ENCODE measurements at places on chromosomes 3 and 15. TPM values are rescaled to one million over a fixed set of nuclear protein-coding genes. Genes with fewer than 3 reads are reported as not detected.
A peak's percentile ranks its signal among the peaks of the same experiment; 100 is the strongest.

DNA sequence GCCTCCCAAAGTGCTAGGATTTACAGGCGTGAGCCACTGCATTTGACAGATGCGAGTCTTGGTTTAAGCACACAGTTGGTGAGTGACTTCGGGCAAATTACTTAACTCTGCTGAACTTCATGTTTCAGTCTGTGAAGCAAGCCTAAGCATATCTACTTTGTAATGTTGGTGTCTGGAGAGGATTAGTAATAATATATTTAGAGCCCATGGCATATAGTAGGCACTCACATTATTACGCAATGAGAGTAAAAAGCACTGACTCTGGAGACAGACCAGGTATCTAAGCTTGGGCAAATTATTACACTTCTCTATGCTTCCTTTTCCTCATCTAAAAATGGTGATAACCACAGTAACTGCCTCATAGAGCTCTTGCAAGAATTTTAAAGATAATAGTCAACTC, 208.7 kb upstream of the P2RY1 start:
- no peak for DNase-seq

- no peak for DNase-seq
These were observed 279.8 kb downstream of the RORA start for GRCh38 chr15:60949039-60949977.

- no peak for DNase-seq
These were observed 203.0 kb downstream of the TIGIT start for GRCh38 chr3:114496874-114497273.

DNA sequence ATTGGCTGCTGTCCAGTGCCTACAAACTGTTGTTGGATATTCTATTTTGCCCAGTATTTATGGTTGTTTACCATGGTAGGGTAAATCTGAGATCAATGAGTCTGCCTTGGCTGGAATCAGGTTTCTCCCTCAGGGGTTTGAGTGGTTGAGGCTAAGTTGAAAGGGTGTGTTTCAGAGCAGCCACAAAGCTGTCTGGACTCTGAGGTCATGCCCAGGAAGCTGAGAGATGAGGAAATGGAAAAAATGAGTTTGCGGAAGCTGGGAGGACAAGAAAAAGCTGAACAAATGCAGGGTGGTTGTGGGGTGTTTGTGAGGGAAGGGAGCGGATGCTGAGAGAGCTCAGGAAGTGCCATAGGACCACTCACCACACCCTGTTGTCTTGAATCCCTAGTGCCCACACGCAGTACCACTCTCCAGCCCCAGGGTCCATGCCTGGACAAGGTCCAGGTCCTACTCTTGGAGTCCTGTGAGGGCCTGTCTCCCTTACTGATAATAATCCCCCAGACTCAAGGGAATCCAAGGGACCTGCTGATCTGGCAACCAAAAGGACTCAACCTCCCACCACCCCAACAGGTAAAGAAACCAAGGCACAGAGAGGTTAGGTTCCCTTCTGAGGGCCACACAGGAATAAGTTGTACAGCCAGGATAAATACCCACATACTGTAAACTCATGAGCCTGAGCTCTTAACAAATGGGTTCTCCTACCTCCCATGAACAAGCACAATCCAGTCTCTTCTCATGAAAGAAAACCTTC, 81.6 kb downstream of the PPCDC start:
- DNase-seq = peak; percentile 55

GRCh38 chr3:121817753-121818152, 17.1 kb downstream of the IQCB1 start:
- DNase-seq = no peak

GRCh38 chr15:81297147-81297572, 26.8 kb downstream of the STARD5 start:
- DNase-seq = no peak

GRCh38 chr15:70014860-70015490, 82.7 kb downstream of the TLE3 start:
- no peak for DNase-seq

DNA sequence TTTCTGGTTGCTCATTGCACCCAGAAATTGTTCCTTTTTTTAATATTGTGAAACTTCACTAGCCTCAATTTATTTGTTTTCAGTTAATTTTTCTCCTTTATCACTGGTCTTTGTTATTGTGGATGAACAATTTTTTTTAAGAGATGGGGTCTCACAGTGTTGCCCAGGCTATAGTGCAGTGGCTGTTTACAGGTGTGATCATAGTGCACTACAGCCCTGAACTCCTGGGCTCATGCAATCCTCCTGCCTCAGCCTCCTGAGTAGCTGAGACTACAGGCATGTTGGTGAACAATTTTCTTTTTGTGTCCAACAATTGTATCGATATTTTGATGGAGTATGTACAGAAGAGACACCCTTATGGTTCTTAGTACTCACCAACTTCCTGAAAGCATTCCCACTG, 26.3 kb downstream of the BLM start:
- no peak for DNase-seq

Gene MUC13
- total RNA-seq = not detected

Gene RARB
- not detected for total RNA-seq

Gene PPM1L
- 2.7 TPM for total RNA-seq

Measured in activated T-helper 1 cell treated with anti-CD3 and anti-CD28 coated beads, Interleukin-12 subunit alpha, Interleukin-12 subunit beta, Interleukin-2, Interleukin-4 antibody, amounts not matched to agents 30 ng/mL and 10 ng/mL and 1 ng/mL, durations not matched to agents 14 hours and 24 hours and 36 hours (primary cell).